Stimulated activated CD4-positive, alpha-beta T cell treated with anti-CD3 and anti-CD28 coated beads, Interleukin-4, amount 100 ng/mL, for 48 hours (primary cell): ENCODE measurements at places on chromosomes 7 and 10.

- no peak for DNase-seq
Observed at GRCh38 chr10:34771525-34771924, 43.6 kb downstream of the PARD3 start.

- no peak for DNase-seq
Observed at GRCh38 chr10:64209561-64209960, 688.4 kb downstream of the REEP3 start.

- DNase-seq, result no peak
Observed at GRCh38 chr7:41877118-41877517, 174.2 kb upstream of the INHBA start.

- DNase-seq, result no peak
Observed at GRCh38 chr10:122138831-122139625, 132.1 kb upstream of the BTBD16 start.

- no peak for DNase-seq
Observed at GRCh38 chr7:72919256-72919775, 5.6 kb upstream of the POM121 start.

DNA sequence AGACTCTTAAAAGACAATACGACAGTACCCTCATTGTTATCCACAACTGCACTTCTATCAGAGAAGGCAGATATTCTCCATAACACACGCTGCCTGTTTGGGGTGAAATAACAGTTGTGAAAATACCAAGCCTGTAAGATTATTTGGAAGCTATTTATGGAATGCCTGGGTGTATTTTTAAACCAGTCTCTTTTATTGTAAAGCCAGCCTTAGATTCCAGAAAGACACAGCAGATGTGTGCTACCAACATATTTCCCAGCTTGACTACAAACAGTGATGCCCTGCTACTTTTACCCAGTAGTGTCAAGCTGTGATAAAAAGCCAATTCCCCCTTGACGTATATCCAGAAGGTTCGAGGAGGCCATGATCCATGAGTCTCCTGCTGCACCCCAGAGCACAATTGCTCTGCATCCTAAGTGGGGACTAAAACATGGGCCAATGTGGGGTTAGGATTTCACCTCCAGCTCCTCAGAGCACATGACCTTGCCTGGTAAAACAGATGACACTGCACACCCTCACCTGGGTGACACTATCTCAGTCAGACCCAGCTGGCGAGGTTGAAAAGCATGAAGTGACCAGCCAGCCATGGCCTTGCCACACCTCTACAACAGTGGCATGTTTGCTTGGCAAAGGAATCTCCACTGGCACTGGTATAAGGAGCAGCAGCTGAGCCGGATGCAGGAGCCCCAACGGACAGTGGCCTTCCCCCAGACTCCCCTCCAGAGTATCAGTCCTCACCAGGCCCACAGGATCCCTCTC, 62.2 kb downstream of the GFRA1 start:
- DNase-seq, result no peak

DNA sequence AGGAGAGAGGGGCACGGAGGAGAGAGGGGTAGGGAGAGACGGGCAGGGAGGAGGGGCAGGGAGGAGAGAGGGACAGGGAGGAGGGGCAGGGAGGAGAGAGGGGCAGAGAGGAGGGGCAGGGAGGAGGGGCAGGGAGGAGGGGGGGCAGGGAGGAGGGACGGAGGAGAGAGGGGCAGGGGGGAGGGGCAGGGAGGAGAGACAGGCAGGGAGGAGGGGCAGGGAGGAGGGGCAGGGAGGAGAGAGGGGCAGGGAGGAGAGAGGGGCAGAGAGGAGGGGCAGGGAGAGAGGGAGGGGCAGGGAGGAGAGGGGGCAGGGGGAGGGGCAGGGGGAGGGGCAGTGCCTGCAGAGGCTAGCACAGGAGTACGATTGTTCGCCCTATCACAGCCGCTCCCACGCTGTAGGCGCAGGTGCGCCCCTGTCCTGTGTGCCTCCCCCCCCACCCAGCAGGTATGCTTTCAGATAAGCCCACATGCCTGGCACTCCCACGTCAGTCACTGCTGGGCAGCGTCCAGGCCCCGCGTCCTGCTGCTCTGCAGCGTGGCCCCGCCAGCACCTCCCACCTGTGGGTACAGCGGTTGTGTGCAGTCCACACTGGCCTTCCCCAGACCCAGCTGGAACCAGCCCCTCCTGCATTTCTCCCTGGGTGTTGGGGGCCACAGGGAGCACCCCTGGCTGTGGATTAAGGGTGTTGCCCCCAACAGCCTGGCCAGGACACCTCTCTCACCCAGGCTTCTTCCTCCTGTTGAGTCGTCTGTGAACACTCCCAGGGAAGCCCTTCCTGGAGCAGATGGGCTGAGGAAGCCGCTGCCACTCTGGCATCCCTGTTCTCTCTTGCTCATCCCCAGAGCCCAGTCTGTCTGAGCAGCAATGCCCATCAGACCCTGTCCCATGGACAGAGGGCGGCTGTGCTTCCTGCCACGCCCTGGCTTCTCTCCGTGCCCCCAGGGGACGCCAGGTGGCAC, 10.8 kb downstream of the NKX6-2 start:
- DNase-seq, result no peak

GRCh38 chr7:128710481-128710880, 28.7 kb upstream of the CALU start:
- DNase-seq, result no peak

- DNase-seq, result no peak
Observed at GRCh38 chr7:74253835-74254128, 417 bp downstream of the RFC2 start.

DNA sequence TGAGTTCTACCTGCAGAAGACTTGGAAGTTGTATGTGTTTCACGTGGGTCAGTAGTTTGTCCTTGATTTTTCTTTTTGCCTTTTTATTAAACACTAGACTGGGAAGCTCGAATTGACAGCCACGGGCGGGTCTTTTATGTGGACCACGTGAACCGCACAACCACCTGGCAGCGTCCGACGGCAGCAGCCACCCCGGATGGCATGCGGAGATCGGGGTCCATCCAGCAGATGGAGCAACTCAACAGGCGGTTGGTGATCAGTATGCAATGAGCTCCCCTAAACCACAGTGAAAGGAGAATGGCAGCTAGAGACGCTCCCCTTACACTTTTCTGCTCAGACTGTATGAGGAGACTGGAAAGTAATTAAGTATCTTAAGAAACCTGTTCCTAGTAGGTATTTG, 126.7 kb upstream of the STK17A start:
- no peak for DNase-seq

DNA sequence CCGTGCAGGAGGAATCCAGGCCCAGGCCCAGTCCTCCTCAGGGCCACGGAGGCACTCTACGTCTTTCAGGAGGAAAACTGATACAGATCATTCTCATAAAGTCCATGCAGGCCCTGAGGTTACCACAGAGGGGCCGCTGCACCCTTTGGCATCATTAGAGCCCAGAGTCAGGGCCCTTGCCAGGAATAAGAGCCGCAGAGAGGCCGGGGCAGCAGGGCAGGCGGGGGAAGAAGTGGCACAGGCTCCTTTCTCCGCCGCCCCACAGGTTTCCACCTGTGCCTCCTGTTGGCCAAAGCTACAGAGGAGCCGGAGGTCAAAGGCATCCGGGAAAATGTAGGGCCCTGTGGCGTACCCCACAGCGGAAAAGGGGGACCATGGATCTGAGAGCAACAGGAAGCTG, 366.6 kb upstream of the SHH start:
- no peak for DNase-seq

GRCh38 chr7:158811461-158811860, 17.8 kb downstream of the ESYT2 start:
- DNase-seq, result peak; percentile 43

- no peak for DNase-seq
Observed at GRCh38 chr10:80144696-80145131, 12.2 kb downstream of the PLAC9 start.

DNA sequence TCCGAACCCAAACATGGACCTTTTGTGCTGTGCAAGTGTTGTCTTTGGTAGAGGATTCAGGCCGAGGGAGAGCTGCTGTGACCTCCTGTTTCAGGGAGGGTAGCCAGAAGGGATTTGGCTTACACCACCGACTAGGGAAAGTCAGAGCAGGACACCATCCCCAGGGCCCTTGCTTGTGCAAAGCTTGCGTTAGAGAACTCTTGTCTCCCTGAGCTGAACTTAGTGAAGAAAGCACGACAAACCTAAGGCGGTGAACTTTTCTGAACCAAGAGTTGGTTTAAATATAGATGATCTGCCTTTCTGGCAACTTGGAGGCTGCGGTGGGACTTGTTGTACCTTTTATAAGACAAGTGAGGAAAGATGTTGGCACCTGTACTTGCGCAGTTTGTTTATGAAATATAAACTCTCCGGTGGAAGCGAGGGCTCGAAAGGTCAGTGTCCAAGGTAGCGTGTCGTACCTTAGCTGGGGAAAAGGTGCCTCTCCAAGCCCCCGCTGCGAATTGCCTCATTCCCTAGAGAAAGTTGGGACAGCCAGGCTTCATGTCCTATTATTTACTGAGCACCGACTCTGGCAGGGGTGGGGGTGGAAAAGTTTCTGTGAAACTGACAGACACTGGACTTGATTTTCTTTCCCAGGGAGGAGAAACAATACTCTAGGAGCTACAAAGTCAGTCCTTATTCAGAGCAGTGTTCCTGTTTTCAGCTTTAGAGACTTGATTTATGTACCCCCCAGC, 31.6 kb downstream of the WBP1L start:
- DNase-seq, result no peak

- DNase-seq, result no peak
Observed at GRCh38 chr10:133009218-133009950, 67.0 kb upstream of the CFAP46 start.

- no peak for DNase-seq
Observed at GRCh38 chr7:136502162-136502561, 366.3 kb upstream of the CHRM2 start.

DNA sequence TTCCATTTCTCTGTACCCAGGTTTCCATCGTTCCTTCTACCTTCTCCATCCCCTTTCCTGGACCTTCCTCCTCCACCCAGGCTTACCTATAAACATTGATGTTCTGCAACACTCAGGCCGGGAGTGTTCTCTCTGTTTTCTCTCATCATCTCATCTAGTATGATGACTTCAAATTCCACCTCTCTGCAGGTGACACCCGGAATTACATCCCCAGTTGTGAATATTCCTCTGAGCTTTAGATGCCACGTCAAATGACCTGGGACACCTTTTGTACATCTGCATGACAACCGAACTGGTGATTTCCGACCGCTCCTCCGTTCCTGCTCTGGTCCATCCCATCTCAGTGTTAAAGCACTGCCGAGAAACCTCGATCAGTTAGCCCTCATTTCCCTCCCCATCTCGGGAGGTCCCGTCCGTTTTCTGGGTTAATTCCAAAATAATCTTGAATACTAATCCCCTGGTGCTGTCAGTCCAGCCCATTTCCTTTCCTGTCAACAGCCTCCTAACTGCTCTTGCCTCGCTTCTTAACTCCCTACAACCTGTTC, 76.7 kb upstream of the SAMD8 start:
- DNase-seq, result no peak

DNA sequence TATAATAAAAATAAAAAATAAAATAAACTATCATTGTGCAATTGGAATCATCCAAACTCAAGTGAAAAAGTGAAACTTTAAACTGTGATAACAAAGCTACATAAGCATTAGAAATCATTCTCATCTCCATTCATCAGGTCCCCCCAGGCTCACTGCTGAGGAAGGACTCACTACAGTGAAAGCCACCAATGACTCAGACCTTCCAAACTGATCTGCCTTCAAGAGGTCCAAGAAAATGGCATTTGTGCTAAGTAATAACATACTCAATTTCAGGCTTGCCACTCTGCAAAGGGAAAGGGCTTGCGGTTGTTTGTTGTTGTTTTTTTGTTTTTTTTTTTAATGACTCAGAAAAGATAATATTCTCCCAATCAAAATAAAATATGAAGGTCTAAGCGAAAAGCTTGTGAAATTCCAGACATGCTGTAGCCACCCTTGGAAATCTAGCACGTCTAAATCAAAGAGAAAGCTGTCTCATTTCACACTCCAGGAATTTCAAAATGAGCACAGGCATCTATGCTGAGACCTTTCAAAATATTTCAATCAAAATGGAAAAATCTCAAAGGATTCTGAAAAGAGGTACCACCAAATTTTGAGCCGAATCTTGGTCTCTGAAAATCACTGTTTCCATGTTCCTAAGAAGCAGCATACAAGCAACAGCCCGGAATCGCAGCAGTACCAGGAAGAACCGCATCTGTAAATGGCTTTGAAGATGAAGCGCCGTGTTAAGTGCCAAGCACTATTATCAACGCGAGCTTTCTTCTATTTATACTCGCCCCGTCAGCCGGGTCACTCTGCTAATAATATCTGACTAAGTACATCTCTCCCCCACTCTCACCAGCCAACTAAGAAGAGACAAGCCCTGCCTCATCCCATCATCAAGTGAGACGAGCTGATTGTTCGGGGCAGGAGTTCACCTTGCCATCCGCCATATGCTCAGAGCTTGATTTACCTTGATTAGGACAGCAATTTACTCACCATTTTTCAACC, 13.5 kb downstream of the SFMBT2 start:
- no peak for DNase-seq

DNA sequence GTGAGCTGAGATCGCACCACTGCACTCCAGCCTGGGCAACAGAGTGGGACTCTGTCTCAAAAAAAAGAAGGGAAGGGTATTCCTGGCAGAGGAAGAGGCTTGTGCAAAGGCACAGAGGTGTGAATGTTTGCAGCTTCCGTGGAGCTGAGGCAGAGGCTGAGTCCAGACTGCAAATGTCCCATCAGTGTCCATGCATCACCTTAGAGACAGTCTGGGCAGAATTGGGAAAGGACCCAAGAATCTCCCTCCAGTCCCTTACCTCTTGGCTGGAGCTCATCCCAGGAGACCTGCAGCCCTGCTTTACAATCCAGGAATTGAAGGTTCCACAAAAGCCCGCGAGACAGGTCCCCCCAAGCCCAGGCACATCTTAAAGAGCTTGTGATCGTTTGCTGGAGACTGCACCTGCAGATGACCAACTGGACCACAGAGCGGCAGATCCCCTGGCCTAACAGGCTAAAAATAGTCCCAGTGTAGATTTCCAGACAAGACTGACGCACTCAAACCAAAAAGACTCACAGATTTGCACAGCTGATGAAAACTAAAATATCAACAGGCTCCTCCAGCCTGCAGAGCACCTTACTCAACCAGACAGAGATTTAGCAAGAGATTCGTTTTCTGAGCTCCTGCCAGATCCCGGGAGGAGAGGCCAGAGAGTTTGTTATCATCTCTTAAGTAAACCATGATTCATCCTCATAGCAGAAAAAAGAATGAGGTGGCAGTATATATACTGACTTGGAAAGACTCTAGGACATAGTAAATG, 22.9 kb upstream of the NANOS1 start:
- no peak for DNase-seq

GRCh38 chr10:50395271-50395670, 144.0 kb upstream of the ASAH2 start:
- no peak for DNase-seq

GRCh38 chr10:35643151-35644049, 1.3 kb upstream of the FZD8 start:
- no peak for DNase-seq
